ENCODE measurements at places on chromosomes 12 and 14.

GRCh38 chr12:131346555-131347344 lies 364.1 kb upstream of the SFSWAP start:
- DNase-seq: no peak

GRCh38 chr12:40224439-40225291 lies at the start of gene LRRK2:
TSS of gene LRRK2 (plus strand) at chr12:40224997. CDS start at chr12:40225132, 135 bp downstream.
- peak; percentile 89 for DNase-seq

DNA sequence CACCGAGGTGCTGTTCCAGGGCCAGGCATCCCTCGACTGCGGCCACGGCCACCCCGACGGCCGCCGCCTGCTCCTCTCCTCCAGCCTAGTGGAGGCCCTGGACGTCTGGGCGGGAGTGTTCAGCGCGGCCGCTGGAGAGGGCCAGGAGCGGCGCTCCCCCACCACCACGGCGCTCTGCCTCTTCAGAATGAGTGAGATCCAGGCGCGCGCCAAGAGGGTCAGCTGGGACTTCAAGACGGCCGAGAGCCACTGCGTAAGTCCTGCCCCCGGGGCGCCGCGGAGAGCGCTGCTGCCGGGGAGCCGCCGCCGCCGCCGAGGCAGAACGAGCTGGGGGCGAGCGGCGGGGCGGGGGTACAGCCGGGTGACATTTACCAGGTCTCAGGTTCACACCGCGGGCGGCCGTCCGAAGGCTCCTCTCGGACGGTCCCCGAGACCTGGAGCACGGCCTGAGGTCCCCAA lies 1.4 kb downstream of the PLXNC1 start:
- DNase-seq: no peak

GRCh38 chr12:62767946-62768345 lies 167.0 kb downstream of the PPM1H start:
- no peak for DNase-seq

DNA sequence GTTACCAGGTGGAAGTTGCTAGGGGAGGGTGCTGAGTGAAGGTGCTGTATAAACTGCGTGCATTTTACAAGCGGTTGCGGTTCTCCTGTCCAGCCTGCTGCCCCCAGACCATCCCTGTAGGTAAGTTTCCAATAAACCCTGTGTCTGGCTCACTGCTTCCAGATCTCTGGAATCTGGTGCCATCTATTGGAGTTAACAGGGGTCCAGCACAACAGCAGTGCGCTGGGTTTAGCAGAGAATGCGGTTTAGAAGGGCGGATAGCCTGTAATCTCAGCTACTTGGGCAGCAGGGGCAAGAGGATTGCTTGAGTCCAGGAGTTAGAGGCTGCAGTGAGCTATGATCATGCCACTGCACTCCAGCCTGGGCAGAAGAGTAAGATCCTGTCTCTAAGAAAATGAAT lies 4.9 kb downstream of the AACS start:
- DNase-seq: no peak

DNA sequence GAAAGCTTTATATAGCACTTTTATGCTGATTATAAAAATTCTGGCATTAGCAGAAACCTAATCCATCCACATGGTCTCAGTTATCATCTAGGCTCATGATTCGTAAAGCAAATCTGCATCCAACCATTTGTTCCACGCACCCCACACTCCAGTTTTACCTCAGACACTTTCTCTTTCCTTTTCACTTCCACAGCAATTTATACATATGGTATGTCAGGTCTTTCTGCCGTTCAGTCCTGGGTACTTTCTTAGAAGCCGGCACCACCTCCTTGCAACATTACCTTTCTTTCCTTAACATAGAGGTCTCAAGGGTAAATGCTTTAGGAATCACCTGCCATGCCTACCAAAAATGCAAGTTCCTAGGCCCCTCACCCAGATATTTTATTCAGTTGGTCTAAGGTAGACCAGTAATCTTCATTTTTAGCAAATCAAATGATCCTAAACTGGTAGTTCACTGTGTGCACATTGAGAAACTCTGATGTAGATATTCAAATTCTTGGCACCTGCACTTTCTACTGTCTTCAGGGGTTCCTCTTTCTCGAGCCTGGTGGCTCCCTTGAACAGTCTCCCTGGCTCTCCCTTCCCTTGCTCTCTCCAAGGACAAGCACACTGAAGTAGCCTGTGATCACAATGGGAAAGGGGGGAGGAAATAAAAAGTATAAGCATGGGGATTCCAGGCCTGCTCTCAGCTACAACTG lies 2.8 kb upstream of the KRAS start:
- no peak for DNase-seq

GRCh38 chr12:10153271-10154144 lies 18.4 kb downstream of the OLR1 start:
- peak; percentile 80 for DNase-seq

DNA sequence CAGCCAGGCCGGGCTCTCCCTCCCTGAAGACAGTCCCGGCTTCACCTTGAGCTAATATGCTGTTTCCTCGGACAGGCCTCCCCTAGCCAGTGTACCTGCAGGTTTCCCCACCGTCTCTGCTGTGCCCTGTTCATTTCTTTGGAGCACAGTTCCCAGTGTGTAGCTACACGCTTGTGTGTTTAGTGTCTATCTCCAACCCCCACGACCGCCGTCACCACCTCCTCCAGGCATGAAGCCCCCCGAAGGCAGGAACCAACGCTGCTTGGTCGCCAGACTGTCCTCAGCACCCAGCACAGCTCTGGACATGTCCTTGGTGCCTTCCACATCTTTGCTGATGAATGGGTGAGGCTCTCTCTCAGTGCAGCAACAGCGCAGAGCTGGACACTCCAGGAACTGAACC lies 26.2 kb upstream of the PLEKHG6 start:
- DNase-seq: no peak

- no peak for DNase-seq
These were observed 670.9 kb downstream of the DIO2 start for GRCh38 chr14:79540394-79540793.

- no peak for DNase-seq
These were observed 21.6 kb downstream of the GPR132 start for GRCh38 chr14:105043641-105044040.

DNA sequence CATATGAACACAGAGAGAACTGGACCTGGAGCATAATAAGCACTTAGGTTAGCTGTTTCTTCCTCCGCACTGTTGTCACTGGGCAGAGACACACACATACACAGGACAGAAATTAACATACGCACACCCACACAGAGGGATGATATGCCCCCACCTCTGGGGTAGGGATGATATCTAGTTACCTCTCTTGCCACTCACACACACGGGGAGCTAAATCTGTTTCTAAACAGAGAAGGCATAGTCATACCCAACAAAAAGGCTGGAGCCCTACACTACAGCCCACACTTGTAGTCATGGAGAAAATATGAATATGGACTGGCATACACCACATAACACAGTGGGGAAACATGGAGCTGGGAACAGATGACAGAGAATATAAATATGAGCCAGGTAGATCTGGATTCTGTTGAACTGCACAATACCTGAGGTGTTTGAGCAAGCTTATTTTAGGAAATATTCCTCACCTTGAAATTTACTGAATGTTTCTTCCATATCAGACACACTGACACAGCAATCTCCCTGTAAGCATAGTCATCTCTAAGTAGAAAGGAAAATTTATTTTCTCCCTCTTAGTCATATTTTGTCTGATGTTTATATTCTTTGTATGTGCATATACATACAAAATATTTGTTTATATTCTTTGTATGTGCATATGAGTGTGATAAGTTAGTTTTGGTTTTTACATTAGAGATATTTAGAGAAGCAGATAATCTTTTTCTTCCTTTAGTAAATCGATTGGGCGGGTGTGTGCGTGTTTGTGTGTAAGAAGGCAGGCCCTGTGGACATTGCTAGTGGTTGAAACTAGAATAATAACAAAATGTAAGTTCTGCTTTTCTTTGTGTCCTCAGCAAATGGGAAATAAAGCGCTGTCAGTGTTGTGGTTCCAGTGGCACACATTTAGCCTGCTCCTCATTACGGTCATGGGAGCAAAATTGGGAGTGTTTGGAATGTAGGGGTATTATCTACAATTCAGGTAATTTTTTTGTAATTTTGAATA lies 20.9 kb upstream of the SCFD1 start:
- DNase-seq: peak; percentile 36

DNA sequence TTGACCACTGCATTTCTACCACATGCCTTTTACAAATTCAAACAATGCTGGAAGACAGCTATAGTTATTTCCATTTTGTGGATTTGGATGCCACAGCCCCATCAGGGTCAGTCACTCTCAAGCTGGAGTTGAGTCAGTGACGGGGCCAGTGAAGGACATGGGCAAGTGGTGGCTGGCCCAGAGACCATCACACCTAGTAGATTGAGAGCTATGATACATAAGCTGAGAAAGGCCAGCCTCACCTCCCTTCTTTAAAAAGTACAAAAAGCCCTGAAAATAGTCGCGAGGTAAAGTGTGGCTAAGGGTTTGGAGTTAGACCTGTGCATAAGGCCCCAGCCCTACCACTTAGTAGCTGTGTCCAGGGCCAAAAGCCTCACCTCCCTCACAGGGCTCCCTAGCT lies 4.1 kb downstream of the KCTD10 start:
- DNase-seq: no peak

GRCh38 chr14:82536566-82536965 lies 1002.9 kb upstream of the SEL1L start:
- DNase-seq: no peak

DNA sequence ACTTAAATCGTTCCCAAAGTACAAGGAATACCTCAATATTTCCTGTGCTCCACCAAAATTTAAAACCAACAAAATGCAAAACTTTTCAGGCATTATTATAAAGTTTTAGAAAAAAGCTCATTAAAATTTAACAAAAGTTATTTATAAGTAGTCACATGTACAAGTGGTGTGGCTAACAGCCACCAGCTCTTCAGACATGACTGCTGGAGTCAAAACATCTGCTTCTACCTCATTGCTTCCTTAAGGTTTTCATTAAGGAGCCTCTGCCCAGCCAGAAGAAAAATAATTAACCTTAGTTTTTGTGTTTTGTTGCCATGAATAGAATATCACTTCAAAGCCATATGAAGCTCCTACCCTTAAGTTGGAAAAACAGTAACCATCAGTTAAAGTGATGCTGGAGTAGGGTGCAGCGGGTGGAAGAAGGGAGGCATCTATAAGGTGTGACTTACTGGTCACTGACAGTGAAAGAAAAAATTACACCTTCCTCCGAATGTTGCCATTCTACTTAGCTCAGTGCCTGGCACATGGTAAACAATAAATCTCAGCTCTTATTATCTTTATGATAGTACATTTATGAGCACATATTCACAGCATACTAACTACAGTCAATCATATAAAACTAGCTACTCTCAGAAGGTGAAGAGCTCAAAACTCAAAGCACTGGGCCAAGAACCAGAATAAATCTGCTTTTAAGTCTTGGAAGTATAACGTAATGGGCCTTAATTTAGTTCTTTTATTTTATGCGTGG lies 57.7 kb downstream of the GALC start:
- no peak for DNase-seq

Data from inflammatory macrophage (primary cell).